A673 (cell line): ENCODE measurements at places on chromosomes 5 and 9. TPM values are rescaled to one million over a fixed set of nuclear protein-coding genes. Genes with fewer than 3 reads are reported as not detected.

DNA sequence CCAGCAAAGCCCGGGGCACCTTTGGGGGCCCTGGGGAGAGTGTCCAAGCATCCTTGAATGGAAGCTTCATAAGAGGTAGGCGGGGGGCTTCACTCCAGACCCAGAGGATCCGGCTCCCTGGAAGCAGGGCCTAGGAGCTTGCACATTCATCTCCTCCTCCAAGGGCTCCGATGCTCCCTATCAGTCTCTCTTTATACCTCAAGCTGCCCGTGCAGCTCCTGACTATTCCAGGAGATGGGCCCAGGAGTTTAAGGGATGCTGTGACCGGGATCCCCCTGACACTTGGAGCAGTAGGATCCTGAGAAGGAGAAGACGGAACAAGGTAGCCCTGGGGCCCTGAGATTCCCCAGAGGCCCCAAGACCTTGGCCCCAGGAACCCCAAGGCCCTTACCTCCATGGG is 25.9 kb downstream of the CSF1R start:
- DNase-seq = no peak

The FOXD4 gene
- 0.39 TPM in 1 of 2 replicates, not detected in the other for total RNA-seq

DNA sequence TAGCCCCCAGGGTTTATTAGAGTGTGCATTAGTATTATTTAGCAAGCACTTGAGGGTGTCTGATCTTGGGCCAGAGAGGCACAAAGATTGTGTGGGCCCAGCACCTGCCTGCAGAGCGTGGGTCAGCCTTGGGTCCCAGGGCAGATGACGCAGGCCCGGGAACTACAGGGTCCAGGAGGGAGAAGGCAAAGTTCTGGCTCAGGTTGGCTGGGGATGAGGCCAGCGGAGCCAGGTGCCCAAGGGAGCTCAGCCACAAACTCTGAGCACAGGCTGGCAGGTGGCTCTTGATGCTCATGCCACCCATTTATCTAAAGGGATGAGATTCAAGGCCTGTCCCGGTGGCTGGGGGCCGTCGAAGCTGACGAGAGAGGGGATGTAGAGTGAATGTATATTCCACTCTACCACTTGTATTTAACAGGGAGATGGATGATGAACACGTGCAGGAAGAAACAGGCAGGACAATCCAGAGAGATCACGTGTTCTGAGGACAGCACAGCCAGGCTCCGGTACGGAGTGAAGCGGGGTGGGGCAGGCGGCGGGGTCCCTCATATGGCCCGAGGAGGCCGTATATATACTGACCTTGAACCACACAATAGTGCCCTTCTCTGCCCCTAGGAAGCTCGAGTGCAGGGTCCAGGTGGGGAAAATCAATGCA is 818 bp upstream of the OBP2A start:
- DNase-seq = no peak

DNA sequence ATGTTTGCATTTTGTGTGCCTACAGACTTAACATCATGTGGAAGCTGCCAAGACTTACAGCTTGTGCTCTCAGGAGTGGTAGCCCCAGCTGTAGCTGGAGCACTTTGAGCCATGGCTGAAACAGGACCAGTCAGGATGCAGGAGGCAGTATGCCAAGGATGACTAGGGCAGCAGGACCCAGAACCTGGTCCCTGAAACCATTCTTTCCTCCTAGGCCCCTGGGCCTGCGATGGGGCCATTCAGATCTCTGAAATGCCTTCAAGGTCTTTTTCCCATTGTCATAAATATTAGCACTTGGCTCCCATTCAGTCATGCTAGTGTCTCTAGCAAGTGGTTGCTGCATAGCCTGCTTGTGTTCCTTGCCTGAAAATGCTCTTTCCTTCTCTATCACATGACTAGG is 29.6 kb upstream of the VLDLR start:
- no peak for DNase-seq

- no peak for DNase-seq
Observed at GRCh38 chr5:95241635-95242034, 43.3 kb downstream of the MCTP1 start.

- DNase-seq = no peak
Observed at GRCh38 chr9:126160854-126161329, 165.7 kb upstream of the MVB12B start.
